ENCODE measurements at places on chromosomes 2 and 18.

- DNase-seq = no peak
These were observed 597.2 kb upstream of the ZEB2 start for GRCh38 chr2:145116834-145117725.

GRCh38 chr2:216426938-216427337, 14.7 kb downstream of the SMARCAL1 start:
- DNase-seq = no peak

DNA sequence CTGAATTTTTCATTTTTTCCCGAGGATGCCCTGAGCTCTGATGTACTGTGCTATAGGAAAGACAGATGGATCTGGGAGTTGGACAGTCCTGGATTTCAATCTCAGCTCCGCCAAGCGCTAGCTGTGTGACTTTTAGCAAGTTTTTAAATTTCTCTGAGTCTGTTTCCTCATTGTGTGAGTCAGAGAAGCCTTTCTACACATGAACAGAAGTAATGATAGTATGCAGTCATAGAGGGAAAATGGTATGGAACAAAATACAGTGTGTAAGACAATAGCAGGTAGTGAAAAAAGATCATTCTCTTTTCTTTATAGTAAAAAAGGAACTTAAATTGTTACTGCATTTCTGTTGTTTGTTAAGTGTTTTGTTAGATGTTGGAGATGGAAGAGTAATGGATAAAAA, 52.4 kb upstream of the PPM1B start:
- DNase-seq = no peak

DNA sequence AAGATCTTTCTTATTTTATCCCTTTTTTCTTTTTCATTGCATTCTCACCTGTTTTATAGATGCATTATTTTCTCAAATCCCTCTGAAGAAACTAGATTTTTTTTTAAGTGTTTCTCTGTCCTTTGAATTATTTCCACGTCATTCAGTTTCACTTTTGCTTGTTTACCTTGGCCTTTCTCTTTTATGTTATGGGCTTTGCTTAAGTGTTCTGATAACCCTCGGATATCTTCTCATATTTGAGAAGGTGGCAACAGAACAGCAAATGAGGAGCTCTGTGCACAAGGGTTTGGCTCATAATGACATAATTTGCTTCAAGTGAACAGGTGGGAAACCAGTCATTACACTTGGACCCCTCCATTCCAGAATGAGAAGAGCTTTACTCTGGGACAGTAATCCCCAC, 111.9 kb downstream of the C1D start:
- DNase-seq = no peak

GRCh38 chr2:138727956-138728355, 52.2 kb downstream of the NXPH2 start:
- DNase-seq = no peak

DNA sequence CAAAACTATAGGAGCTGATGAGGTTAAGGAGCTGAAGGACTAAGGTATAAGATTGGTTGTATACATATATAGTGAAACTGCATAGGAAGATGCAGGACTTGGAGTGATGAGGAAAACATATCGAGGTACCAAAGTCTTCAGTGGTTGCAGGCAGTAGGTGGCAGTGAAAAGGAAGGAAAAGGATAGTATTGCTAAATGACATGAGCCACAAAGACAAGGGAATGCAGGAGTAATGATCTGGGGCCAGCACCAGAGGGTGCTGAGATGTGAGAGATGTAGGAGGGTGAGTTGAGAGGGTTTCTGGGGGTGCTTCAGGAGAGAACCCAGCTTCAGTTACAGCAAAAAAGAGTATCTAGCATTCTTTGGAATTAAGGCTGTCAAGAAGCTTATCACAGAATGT, 172.2 kb upstream of the MYO3B start:
- DNase-seq = no peak

DNA sequence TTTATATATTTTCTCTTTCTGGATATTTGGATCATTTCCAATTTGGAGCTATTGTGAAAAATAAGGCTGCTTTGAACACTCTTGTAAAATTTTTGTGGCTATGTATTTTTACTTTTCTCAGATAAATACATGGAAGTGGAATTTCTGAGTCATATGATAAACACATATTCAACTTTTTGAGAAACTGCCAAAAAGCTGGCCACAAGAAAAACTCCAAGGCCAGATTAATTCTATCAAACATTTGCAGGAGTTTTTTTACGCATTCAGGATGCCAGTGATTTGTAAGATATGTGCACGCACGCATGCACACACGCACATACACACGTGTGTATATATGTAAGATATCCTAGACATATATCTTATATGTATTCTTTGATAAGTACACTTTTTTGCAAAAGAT, 477.5 kb upstream of the SPHKAP start:
- no peak for DNase-seq

DNA sequence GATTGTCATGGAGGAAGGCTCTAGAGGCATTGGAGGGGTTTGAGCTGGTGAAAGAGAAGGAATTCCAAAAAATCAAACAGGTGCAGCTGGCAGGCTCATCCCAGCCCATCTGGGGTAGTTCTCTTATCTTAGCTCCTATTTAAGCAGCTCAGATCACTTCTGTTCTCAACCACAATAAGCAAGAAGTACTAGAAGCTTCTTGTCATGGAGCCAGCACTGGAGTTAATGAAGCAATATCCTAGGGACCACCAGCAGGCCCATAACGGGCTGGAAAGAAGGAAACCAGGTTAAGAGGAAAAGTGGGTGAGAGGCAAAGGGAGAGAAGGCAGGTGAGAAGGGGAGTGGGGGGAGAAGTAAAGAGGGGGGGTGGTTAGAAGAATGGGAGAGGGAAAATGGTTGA, 100.7 kb upstream of the ZFP36L2 start:
- no peak for DNase-seq

DNA sequence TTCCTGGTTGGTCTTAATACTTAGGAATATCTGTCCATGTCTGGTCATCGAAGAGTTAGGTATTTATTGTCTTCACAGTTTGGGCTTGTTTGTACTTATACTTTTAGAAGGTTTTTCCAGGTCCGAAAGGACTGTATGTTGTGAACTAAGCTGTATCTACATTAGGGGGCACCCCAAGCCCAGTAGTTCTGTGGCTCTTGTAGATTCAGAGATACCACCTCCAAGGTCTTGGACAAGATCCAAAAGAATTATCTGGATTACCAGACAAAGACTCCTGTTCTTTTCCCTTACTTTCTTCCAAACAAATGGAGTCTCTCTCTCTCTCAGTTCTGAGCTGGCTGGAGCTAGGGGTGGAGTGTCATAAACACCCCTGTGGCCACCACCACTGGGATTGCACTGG, 328.7 kb downstream of the ZNF804A start:
- DNase-seq = no peak

DNA sequence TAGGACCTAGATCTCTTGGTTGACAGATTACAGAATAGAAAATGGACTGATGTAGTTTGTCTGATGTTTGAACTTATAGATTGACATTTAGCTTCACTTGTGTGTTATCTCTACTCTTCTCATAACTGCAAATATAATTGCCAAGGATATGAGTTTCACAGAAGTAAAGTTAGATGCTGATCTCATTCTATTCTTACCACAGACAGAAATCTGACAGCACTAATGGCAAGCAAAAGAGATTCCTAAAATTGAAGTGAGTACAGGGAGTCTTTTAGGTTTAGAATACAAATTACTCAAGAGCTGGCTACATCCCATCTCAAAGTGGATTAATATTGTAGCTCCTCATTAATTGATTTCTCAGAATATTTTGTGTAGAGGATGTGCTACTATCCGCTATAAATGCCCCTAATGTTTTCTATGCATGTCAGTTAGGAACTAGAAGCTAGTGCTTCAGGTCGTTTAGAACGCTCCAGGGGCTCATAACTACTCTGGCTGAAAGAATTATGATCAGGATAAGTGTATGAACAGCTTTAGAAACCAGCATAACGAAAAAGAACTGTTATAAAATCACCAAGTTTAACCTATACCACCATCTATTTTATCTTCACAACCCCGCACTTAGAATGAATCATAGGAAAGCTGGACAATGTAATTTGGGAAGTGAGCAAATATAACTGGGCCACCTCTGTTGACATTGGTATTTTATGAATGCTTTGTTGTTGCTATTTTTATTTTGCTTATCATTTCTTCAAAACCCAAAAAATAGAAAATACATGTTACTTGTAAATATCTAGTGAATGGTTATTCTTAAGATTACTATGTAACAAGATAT, 378.8 kb upstream of the REG3G start:
- no peak for DNase-seq

DNA sequence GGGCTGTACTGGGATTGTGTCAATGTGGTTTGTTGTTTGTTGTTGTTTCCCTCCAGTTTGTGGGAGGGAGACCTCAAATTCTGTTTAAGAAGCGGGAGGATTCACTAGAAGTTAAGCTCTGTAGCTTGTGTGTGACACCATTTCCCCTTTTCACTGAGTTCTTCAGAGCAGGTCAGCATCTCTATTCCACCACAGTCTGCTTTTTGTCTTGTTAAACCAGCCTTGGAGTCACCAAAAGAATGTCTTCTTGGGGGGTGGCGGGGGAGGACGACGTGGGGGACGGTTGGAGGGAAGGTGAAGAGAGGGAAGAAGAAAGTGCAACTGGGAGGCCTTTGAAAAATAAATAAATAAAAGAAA, 2.3 kb upstream of the BCL11A start:
- no peak for DNase-seq

DNA sequence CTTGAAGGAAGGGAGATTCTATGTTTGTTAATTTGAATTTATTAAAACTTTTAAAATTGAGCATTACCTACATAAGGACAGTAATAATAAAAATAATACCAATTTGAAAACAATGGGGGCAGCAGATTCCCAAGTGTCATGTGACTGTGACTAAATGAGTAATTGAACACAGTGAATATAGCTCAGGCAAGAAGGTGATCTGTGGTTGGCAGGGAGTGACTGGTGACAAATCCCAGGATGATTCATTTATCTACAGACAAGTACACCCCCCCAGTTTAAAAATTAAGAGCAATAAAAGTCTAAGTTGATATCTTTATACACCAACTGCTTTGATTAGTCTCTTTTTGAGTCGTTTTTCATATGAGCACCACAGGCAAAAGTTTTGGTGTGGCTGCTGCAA, 299.5 kb downstream of the ARHGAP15 start:
- no peak for DNase-seq

DNA sequence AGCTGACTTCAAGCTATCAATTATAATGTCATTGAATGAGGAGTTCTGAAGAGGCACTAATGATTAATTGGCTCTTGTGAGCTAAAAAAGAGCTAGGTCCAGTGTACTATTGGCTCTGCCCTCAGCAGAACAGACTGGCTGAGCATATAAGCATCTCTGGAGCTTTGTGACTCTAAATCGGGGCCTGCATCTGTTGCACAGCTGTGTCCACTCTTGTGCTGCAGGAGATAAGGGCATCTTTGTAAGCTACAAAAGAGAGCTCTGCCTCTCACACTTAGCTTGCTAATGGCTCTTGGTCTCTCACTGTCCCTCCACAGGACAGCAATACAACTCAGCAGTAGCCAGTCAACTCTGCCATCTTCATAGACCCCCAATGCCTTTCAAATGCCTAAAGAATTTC, 61.5 kb upstream of the L3MBTL4 start:
- DNase-seq = no peak

DNA sequence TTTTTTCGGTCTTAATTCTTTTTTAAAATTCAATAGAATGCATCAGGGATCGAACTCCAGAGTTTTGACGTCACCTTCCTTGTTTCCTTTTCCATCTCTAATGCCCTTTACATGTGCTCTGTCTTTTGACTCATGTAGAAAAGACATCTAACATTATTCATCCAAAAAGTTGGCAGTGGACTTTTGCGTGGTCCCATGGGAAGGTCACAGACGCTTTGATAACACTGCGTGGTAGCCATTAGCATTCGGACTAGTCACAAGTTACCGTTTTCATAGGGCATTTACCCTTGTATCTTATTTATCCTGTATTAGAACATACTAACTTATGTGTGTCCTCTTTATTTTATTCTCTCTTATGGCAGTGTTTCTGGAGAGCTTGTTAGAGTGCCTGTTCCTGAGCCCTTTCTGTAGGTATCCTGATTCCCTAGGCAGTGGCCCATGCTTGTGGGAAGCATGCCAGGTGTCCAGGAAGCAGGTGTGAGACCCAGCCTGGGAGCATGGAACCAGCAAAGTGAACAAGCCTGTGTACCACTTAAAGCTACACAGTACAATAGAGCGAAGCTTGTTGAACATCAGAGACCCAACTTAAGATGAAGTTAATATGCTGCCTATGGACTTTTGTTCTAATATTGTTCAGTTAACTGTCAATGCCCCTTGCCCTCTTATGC, 73.6 kb upstream of the RBM44 start:
- no peak for DNase-seq

GRCh38 chr2:65499216-65499615, 66.8 kb upstream of the SPRED2 start:
- no peak for DNase-seq

GRCh38 chr18:58388736-58389135, 240.2 kb downstream of the ALPK2 start:
- no peak for DNase-seq

- no peak for DNase-seq
These were observed 12.3 kb downstream of the PSME4 start for GRCh38 chr2:53958443-53958842.

DNA sequence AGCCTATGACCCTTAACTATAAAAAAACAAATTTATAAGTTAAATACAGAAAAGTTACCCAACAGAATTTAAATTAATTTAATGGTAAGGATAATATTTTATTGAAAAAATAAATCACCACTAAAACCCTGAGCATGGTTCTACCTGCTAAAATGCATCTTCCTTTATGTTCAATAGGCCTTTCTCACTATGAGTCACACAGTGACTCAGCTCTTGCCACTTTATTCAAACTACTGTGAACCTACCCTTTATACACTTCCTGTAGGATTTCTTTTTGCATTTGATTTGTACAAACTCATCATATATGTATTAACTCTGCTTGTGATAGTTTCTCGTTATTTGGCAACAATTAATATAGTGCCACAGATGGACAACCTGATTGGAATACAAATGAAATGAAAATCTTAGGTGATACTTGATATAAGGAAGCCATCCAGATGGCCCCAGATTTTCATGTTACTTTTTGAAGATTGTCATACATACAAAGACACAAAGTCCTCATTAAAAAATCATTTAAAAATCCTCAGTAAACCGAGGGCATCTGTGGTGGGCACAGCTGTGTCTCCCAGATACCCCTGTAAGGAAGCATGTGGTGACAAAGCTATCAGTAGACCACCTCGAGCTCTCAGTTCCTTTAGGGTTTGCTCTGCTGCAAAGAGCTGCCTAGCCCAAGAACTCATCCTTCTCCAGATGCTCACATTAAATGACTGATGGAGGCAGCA, 55.2 kb upstream of the COBLL1 start:
- no peak for DNase-seq

DNA sequence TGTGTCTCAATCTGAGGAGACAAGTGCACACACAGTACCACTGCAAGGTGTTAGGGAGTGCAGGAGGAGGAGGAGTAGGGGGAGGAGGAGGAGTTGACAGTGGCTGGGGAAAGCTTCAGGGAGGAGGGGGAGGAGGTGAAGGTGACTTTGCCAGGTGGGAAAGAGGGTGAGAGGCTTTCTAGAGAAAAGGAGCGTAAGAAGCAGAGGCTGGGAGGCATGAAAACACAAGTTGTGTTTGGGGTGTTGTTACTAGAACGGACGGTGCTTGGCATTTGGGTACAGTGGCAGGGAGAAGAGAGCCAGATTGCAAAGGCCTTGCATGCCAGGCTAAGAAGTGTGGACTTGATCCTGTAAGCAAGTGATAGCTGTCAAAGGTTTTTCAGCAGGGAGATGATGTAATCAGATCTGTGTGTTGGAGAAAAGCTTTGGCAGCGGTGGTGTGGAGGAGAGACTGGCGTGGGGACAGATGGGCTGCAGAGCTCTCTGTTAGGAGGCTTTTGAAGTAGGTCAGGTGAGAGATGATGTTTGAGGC, 16.2 kb downstream of the TANC1 start:
- DNase-seq = no peak

All from central memory CD8-positive, alpha-beta T cell (primary cell).